Hematopoietic multipotent progenitor cell treated with erythropoietin and hydrocortisone succinate and interleukin-3 and kit ligand, for 8 days (in vitro differentiated cells): ENCODE measurements at places on chromosomes 6 and 20.

DNA sequence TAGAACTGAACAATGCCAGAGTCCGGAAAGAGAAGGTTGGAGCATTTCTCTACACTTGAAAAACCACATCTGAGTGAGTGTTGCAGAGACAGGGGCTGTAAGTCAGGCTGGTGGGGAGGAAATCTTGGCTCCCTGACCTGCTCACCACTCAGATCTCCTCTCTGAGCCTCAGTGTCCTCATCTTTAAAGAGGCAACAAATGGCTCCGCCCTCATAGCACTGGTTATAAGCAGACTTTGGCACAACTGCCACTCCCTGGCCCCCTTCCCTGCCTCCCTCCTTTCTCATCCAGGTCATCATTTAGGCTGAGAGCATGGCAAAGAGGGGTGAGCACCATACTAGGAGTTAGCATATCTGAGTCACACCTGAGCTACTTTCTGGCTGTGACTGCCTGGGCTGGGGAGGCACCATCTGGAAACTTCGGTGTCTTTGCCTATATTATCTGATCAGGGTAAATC lies 10.6 kb downstream of the SIRPG start:
- DNase-seq: no peak

- no peak for DNase-seq
These were observed 247.3 kb upstream of the PDE10A start for GRCh38 chr6:165910184-165910966.

DNA sequence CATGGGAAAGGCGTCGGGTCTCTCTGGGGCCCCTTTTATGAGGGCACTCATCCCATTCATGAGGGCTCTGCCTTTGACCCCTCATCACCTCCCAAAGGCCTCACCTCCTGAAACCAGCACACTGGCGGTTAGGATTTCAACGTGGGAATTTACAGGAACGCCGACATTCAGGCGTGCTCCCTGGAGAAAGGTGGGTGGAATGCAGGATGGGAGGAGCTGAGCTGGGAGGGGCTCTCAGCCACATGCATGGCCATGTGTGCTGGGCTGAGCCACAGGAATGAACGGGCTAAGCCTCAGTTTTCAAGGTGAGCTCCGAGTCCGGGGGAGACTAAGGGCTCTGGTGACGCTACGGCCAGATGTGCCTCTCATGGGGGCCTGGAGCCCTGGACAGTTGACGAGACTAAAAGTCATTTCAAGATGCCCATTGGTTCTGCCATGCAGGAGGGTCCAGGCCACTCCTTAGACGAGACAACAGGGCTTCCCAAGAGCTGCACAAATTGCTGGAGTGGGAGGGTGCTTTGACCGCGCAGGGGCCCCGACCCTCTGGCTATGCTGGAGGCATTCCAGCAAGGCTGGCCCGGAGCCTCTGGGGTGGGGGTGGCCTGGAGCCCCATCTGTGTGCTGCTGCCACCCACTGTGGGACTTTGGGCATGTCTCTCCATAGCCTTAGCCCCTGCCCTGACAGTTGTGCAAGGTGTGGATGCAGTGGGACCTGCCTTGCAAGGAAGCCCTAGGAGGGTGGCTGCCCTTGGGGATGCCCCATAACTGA lies 3.8 kb upstream of the ARFGAP1 start:
- DNase-seq: no peak

- no peak for DNase-seq
These were observed 5.4 kb downstream of the RBL1 start for GRCh38 chr20:37090407-37090806.

DNA sequence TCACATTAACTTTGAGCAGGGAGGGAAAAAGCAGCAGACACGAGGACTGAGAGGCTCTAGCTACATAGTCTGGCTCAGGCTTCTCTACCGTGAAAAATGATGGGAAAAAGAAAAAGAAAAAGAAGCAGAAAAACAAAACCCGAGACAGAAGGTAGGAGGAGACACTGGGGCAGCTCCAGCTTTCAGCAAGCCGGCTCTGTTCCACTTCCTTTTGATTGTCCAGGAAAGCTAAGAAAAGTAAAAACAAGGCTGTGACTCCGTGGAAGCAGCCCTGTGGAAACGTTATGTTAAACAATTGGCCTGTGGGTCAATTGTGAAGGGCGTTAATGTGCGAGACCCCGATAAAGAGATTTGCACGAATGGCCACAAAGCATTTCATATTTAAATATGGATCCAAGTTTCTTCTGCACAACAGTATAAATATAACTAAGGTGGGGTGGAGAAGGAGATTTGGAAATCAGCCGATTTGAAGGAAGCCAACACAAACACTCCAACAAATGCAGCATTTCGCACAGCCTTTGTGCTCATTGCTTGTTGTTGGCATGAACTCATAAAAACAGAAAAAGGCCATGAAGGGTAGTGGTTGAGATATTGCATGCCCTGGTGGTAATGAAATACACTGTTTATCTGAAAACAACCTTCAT lies 236.9 kb upstream of the JAG1 start:
- DNase-seq: no peak

GRCh38 chr20:52981051-52981450 lies 8.9 kb downstream of the TSHZ2 start:
- DNase-seq: no peak

- peak; percentile 9 for DNase-seq
These were observed 4.8 kb upstream of the BCAS4 start for GRCh38 chr20:50789968-50790650.

DNA sequence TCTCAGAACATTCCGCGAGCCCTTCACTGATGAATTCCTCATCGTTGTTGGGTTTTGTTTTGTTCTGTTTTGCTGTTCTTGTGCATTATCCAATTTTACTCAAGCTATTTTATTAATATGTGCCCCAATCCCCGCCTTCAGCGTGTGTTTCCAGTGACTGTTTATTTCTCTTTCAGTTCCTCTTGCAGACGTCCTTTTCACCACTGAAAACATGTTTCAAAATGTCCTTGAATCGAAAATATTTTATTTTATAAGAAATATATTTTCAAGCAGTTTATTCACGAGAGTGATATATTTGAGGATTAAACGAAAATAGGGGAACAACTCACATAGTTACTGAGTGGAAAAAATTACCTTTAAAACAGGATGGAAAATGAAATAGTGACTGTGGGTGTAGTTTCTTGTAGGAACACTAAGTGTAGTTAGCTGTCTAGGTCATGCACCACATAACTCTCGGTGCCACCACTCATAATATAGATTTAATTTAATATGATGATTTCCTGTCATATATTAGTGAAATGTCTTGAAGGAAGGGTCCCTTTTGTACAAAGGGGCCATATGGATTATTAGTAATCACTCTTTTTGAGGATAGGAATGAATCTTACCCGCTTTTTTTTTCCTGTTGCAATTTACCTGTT lies 45.3 kb upstream of the HDDC2 start:
- DNase-seq: no peak

- DNase-seq: no peak
These were observed 886 bp downstream of the SDCBP2 start for GRCh38 chr20:1327827-1328679.

DNA sequence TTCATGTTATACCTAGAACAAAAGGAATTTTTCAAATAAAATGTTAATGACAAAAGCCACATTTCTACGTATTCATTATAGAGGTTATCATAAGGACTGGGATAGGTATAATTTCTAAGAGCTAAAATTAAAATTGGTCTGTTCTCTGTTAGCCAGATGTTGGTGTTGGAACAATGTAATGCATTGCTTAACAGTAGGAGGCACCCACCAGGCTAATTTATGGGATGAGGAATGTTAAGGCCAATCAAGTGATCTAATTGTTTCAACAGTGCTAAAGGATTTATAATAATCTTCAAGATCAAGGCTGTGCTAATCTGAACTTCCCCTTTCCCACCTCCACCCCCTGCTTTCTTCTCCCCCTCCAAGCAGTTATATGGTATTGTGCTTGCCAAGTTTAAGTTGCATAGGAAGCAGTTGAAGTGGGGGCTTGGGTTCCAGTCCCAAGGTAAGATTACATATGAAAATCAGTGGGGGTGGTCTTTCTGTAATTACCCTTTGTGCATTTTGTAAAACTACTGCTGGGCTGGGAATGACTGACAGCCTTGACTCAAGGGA lies 89.2 kb upstream of the BACH2 start:
- no peak for DNase-seq

DNA sequence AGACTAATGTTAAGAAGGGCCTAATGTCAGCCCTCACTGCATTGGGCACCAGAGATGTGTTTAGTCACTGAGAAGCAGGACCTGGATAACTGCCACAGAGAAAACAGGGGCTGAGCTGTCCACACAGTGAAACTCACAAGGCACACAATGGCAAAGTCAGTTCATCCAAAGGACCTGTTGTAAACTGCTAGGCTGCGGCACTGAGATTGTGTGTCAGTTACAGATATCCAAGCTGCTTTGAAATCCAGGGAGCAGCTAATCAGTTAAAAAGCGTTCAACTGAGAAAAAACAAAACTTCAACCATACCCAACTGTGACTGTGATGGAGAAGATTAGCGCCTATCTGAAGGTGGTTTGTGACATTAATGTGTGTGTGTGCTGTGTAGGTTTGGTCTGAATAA lies 27.8 kb upstream of the TMEM14A start:
- DNase-seq: peak; percentile 70

GRCh38 chr6:120077489-120077888 lies 727.9 kb upstream of the MAN1A1 start:
- DNase-seq: no peak

DNA sequence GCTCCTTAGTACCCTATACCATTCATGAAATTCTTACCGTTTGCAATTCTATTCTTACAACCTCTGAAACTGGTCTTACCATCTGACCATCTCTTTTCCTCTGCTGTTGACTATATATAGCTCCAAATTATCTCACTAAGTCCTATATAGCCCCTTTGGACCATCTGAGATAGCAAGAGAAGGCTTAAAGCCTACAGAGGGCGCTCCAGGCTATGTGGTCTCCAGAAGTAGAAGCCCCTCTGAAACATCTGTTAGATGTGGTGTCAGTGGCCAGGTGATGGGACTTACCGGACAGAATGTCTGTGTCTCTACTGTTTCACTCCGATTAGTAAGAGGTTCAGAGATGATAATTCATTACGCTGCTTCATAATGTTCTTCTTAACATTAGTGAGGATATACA lies 140.7 kb upstream of the BMP2 start:
- DNase-seq: no peak
